ENCODE measurements at places on chromosomes 16 and 17.

GRCh38 chr16:81493755-81494433 is 49.3 kb downstream of the CMIP start:
- peak; percentile 89 for DNase-seq

DNA sequence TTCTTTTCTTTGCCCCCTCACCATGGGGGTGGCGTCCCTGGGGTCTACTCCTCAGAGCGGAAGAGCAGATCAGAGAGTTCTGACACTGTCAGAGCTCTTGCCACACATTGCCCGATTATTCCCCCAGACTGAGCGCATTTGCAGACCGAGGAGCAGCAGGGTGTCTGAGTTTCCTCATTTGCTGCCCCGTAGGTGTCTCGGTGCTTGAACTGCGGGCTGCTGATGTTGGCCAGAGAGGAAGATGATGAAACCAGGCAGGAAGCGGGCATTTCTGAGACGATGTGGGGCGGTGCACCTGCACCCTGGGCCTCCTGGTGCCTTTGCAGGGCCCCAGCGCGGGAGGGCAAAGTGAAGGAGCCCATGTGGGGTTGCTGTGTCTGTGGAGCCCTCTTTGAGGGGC is 55.2 kb downstream of the ARSG start:
- peak; percentile 43 for DNase-seq

DNA sequence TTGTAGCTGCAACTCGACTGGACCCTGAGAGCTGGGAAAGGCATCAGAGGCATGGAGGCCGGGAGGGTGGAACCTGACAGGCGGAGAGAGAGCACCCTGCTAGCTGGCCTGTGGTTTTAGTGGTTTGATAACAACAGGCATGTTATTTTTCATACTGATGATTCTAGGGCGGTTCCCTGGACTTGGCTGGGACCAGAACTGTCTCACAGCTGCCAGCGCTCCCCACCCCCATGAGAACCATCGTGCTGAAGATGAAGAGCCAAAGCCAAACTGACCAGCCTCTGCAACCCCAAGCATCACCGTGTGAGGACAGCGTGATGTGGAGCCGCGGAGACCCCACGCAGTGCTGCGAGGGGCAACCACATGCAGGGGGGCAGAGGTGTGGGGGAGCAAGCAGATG is 28.5 kb downstream of the MXRA7 start:
- DNase-seq: no peak

- DNase-seq: no peak
Observed at GRCh38 chr16:89506791-89507191, 1.4 kb upstream of the SPG7 start.

DNA sequence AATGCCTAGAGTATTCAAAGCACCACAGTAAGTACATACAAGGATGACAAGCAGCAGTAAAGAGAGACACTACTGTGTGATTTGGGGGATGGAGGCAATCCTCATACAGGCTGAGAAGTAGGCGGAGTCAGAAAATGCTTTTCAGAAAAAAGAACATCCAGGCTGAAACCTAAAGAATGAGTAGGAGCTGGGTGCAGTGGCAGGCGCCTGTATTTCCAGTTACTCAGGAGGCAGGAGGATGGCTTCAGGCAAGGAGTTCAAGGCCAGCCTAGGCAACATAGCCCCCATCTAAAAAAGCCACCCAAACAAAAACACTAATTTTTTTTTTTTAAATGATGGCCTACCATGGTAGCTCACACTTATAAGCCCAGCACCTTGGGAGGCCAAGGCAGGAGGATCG is 10.3 kb downstream of the KANSL1 start:
- no peak for DNase-seq

GRCh38 chr16:56228476-56228875 is 37.2 kb downstream of the GNAO1 start:
- DNase-seq: no peak

GRCh38 chr17:248337-249235 is 67.1 kb upstream of the DOC2B start:
- no peak for DNase-seq

- DNase-seq: no peak
Observed at GRCh38 chr16:31869511-31870201, 4.0 kb upstream of the ZNF267 start.
